Adrenal gland (tissue), 19 donors: ENCODE measurements at places on chromosomes 6 and 20. TPM values are rescaled to one million over a fixed set of nuclear protein-coding genes. Genes with fewer than 3 reads are reported as not detected.

DNA sequence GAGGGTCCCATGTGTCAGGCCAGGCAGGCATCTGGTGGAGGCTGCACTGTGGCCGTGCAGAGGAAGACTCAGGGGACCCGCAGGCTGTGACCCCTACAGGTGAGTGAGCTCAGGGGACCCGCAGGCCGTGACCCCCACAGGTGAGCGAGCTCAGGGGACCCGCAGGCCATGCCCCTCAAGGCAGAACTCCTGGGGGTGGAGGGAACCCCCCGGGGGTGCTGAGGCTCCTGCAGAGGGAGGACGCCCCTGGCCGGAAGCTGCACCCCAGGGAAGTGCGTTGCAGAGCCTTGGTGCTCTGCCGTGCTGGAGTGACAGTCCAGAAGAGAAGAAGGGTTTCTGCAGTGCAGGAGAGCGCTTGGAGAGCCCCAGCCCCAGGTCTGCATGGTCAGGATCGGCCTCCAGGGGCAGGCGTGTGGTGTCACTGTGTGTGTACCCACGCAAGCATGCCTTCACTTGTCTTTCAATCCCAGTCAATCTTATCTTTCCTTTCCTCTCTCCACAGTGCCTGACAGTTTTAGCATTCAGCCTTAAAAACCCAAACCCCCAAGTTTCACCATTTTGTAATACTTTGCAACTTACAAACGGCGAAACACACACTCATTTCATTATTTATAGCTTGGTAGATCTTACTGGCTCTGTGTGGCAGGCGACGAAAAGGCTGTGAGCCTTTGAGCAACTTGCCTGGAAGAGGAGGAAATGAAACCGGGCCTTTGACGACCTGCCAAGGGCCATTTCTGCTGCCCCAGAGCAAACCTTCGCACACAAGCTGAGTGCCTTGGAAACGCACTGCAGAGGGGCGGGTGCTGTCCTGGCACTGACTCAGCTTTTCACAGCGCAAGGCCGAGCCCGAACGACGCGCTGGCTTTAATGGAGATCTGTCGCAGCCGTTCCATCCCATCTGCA is 101.4 kb upstream of the AGPAT4 start:
- peaks cover 4% of the 10 kb centered on the region for H3K4me1 ChIP-seq
- no peaks in the 10 kb centered on the region for H3K27me3 ChIP-seq
- no peak overlapping the region for H3K27ac ChIP-seq
- H3K4me3 ChIP-seq, result no peak overlapping the region
- H3K36me3 ChIP-seq, result no peaks in the 10 kb centered on the region

- no peak overlapping the region for H3K27ac ChIP-seq
- DNase-seq, result no peak
- no peaks in the 10 kb centered on the region for H3K36me3 ChIP-seq
- H3K27me3 ChIP-seq, result no peaks in the 10 kb centered on the region
- no peak overlapping the region for H3K4me3 ChIP-seq
- no peaks in the 10 kb centered on the region for H3K4me1 ChIP-seq
Measured at GRCh38 chr6:50889935-50890334, 71.3 kb downstream of the TFAP2B start.

- H3K4me1 ChIP-seq, result no peaks in the 10 kb centered on the region
- no peaks in the 10 kb centered on the region for H3K27me3 ChIP-seq
- no peak overlapping the region for H3K4me3 ChIP-seq
- H3K27ac ChIP-seq, result no peak overlapping the region
- H3K36me3 ChIP-seq, result peaks cover 25% of the 10 kb centered on the region
- DNase-seq, result no peak
Measured at GRCh38 chr6:139173172-139173571, 38.3 kb downstream of the HECA start.

DNA sequence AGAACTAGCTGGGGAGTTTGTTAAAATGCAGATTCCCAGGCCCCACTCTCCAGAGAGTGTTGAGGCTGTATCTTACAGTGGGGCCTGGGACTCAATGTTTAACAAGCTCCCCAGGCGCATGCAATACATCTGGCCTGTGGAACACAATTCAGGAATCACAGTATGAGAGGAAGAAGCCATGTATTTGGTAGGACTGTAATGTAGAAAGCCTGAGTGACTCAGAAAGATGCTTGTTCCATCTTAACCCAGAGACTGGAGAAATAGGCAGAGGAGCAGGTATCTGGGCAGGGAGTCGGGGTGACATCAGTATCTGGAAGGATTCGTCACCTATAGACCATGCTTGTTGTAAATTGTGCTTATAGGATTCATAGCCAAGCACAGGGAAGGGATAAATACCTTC is 90.5 kb downstream of the UNC5CL start:
- no peaks in the 10 kb centered on the region for H3K36me3 ChIP-seq
- no peak for DNase-seq
- no peaks in the 10 kb centered on the region for H3K27me3 ChIP-seq
- H3K4me3 ChIP-seq, result no peak overlapping the region
- H3K27ac ChIP-seq, result no peak overlapping the region

DNA sequence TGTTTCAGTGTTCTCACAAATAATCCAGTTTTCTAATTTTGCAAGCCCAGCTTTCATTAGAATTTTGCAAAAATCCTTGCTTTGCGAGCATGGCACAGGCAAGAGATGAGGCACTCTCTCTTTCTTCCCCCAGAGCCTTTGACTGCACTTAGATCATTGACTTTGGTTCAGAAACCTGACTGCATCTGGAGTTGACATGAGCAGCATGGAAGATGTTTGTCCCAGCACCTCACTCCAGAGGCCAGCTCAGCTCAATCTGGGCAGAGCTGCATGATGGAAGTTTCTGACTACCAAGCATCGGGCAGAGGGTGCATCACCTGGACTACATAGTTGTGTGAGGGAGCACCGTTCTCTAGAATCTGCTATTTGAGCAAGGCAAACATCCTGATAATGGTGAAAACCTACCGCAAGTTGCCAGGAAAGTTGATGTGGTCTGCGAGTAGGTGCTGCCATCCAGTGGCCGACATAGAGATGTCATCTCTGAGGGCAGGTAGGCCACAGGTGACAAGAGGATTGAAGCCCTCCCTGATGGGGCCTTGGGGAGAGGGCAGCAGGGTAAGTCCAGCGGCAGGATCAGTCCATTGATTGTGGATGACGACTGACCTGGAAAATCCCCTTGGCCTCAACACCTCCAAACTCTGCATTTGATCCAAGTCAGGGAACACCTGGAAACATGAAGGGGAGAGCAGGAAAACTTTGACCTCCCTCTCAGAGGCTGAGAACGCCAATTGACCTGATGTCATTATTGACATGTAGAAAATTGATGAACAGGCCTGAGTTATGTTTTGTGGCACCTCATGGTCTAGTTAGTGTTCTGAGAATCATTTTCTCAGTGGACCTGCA is 3.8 kb upstream of the LPA start:
- no peaks in the 10 kb centered on the region for H3K27me3 ChIP-seq
- no peak overlapping the region for H3K4me3 ChIP-seq
- no peak overlapping the region for H3K27ac ChIP-seq
- H3K4me1 ChIP-seq, result no peaks in the 10 kb centered on the region
- H3K36me3 ChIP-seq, result no peaks in the 10 kb centered on the region
- DNase-seq, result no peak

Gene TSHZ2
- 45.8 TPM for total RNA-seq
